ENCODE measurements at places on chromosomes 7 and 10.

DNA sequence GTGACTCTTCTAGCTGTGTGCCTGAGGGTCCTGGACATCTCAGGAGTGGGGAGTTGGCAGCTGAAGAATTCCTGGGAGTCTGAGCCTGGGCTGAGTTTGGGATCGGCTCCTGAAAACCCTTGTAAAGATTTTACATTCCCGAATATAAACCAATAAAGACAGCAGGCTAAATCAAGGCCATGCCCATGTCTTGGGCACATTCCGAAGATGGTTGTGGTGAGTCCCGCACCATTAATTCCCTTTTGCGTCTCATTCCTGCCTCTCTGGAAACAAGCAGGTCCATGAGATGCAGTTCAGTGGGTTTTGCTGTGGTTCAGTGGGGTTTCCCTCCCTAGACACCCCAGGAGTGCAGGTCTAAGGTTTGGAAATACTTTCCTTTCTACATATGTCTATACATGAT lies 90.9 kb downstream of the COL26A1 start:
- no peak for DNase-seq

- DNase-seq: no peak
Measured at GRCh38 chr10:120988751-120989150, 137.6 kb downstream of the WDR11 start.

- DNase-seq: no peak
Measured at GRCh38 chr10:30705101-30705624, 75.6 kb upstream of the LYZL2 start.

- no peak for DNase-seq
Measured at GRCh38 chr7:138729444-138729843, 28.3 kb upstream of the SVOPL start.

DNA sequence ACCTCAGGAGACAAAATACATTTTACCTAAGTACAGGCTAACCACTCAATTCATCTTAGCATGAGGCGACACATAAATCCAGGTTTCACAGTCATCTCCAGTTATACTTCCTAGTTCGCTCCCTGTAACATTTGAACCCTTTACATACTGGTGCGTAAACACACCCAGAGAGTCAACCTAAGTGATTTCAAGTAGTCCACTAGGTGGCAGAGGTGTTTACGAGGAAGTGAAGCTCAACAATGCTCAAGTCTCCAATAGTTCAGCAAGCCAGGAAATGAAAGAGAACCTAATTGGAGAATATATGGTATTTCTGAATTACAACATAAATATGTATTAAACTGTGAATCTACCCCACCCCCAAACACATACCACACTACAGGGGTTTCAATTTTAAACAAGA lies 76.3 kb upstream of the ABCB5 start:
- no peak for DNase-seq

- peak; percentile 20 for DNase-seq
Measured at GRCh38 chr10:131779661-131780394, 121.0 kb upstream of the PPP2R2D start.

DNA sequence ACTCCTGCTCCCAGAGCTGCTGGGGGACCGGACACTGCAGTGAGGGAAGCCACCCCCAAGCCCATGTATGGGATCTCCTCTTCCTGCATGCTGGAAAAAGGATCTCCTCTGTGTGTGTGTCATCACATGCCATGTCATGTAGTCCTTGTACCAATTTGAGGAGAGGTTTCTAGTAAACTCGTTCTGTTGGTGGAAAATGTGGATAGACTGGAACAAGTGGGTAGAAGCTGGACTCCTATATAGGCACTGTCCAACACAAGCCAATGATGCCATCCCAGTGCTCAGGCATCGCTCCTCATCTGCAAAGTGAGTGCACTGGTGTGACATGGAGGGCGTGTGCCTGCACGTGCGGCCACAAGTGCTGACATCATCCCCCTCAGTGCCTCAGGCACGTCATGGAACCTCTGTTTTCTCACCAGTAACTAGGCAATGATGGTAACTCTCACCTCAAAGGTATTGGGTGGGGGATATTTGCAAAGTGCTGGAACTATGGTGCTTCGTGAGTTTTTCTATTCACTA lies 19.3 kb downstream of the MYO1G start:
- no peak for DNase-seq
